ENCODE measurements at places on chromosomes 2 and 18. TPM values are rescaled to one million over a fixed set of nuclear protein-coding genes. Genes with fewer than 3 reads are reported as not detected.

DNA sequence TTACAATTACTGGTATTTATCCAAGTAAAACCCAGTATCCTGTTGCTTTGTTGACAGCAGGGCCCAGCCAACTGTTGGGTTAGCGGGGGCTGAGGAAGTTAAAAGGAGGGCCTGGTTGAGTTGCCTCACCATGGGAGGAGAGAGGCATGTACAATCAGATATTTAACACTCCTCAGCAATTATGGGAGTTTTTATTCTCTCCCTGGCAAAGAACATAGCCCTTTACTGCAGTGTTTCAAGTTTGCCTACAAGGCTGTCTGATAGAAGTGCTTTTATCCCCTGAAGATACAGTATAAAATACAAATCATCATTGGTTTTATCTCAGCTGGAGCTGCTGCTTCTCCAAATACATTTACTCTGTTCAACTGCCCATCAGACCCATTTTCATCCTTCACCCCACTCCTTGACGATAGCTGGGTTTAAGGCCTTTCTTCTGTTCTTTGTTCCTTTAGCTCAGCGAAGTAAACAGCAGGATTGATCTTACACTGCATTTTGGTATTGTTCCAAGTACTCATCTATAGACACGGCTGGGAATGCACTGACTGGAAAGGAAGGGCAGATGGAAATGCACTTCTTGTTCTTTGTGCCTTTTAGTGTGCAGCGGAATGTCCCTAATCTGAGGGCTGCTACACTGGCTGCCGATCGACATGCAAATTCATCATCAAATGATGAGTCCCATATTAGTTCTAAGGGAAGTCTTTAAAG is 402.5 kb upstream of the SPRED2 start:
- H3K4me1 ChIP-seq, result no peaks in the 10 kb centered on the region
- DNase-seq, result no peak
- no peak overlapping the region for H3K4me3 ChIP-seq
- H3K27me3 ChIP-seq, result no peaks in the 10 kb centered on the region

GEN1 gene
- total RNA-seq, result 19.8 TPM

GRCh38 chr2:66771359-66771976 is 336.5 kb downstream of the MEIS1 start:
- no peak overlapping the region for H3K27ac ChIP-seq
- H3K36me3 ChIP-seq, result no peaks in the 10 kb centered on the region
- H3K4me1 ChIP-seq, result no peaks in the 10 kb centered on the region
- no peak for DNase-seq
- no peaks in the 10 kb centered on the region for H3K27me3 ChIP-seq

DNA sequence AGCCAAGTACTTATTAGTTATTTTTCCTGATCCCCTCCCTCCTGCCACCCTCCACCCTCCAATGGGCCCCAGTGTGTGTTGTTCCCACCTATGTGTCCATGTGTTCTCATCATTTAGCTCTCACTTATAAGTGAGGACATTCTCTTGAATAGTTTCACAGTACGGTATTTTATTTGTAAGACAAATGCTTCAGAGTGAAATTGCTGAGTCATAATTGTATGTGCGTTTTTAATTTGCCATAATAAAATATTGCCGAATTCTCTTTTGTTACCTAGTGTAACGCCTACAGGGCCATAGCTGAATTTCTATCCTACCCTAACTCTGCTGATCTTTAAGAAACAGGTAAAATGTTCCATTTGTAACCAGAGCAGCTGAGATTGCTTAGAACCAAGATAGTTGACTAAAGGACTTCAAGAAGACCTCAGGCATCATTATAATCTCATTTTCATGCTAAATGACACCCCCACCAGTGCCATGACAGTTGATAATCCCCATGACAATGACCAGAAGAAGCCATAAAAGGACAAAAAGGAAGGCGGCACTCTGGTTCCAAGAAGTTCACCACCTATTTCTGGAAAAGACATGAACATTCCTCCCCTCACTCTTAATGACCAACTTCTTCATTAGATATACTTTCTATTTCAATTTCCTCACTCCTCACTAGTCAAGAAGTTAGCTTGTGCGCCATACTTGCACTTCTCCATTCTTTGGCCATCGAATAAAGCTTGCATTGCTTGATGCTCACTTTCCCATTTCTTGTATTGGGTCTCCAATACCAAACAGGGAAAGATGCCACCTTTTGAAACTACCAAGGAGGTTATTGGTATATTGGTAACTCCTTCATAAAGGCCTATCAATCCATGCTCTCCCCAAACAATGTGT is 18.4 kb downstream of the SCN9A start:
- H3K27me3 ChIP-seq, result peaks cover 32% of the 10 kb centered on the region
- DNase-seq, result no peak
- no peak overlapping the region for H3K27ac ChIP-seq
- no peaks in the 10 kb centered on the region for H3K36me3 ChIP-seq
- H3K4me3 ChIP-seq, result no peak overlapping the region
- peaks cover 9% of the 10 kb centered on the region for H3K4me1 ChIP-seq

EMILIN2 gene
- total RNA-seq, result not detected

GPBAR1 gene
- 0.16 TPM for total RNA-seq

- DNase-seq, result no peak
- no peaks in the 10 kb centered on the region for H3K4me1 ChIP-seq
- no peak overlapping the region for H3K27ac ChIP-seq
- no peaks in the 10 kb centered on the region for H3K36me3 ChIP-seq
- peaks cover 48% of the 10 kb centered on the region for H3K27me3 ChIP-seq
- no peak overlapping the region for H3K4me3 ChIP-seq
These were observed 235.3 kb downstream of the ANKRD36 start for GRCh38 chr2:97348265-97348664.

- no peaks in the 10 kb centered on the region for H3K36me3 ChIP-seq
- H3K4me3 ChIP-seq, result no peak overlapping the region
- no peaks in the 10 kb centered on the region for H3K4me1 ChIP-seq
- no peaks in the 10 kb centered on the region for H3K27me3 ChIP-seq
- peak; percentile 74 for DNase-seq
- H3K27ac ChIP-seq, result no peak overlapping the region
These were observed 218.4 kb upstream of the HS6ST1 start for GRCh38 chr2:128536925-128537620.

DNA sequence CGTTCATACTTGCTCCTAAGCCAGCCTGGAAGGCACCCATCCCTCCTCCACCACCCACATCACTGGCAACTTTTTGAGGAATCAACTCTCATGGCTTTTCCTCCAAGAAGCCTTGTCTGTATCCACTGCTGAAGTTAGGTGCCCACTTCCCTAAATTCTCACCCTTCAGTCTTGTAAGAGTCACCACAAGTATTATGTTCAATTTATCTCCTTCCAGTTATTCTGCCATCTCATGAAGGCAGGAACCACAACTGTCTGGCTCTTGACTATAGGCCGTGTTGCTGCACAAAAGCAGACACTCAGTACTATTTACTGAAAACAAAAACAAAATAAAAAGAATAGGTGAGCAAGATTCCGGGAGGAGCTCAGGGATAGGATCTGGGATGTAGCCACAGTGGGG is 234.8 kb downstream of the CYRIA start:
- H3K27me3 ChIP-seq, result no peaks in the 10 kb centered on the region
- no peaks in the 10 kb centered on the region for H3K4me1 ChIP-seq
- no peak for DNase-seq
- H3K4me3 ChIP-seq, result no peak overlapping the region
- no peaks in the 10 kb centered on the region for H3K36me3 ChIP-seq

DNA sequence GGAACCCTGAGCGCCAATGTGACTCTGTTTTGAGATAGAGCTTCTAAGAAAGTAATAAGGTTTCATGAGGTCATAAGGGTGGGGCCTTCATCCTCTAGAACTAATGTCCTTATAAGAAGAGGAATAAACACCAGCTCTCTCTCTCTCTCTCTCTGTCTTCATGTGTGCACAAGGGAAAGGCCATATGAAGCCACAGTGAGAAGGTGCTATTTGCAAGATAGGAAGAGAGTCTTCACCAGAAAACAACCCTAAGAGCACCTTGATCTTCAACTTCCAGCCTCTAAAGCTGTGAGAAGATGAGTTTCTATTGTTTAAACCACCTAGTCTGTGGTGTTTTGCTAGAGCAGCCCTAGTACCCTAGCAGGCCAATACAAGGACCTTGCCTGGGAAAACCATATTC is 55.8 kb downstream of the DOCK10 start:
- H3K4me3 ChIP-seq, result no peak overlapping the region
- H3K4me1 ChIP-seq, result no peaks in the 10 kb centered on the region
- H3K27me3 ChIP-seq, result no peaks in the 10 kb centered on the region
- H3K27ac ChIP-seq, result no peak overlapping the region
- DNase-seq, result no peak
- no peaks in the 10 kb centered on the region for H3K36me3 ChIP-seq

LRATD1 gene
- 4.7 TPM for total RNA-seq

GRCh38 chr2:160541745-160542144 is 48.1 kb upstream of the RBMS1 start:
- no peak overlapping the region for H3K27ac ChIP-seq
- H3K4me3 ChIP-seq, result no peak overlapping the region
- H3K27me3 ChIP-seq, result no peaks in the 10 kb centered on the region

- H3K4me1 ChIP-seq, result no peaks in the 10 kb centered on the region
- DNase-seq, result no peak
- H3K4me3 ChIP-seq, result no peak overlapping the region
- H3K27ac ChIP-seq, result no peak overlapping the region
These were observed 74.4 kb upstream of the ASB18 start for GRCh38 chr2:236338495-236339184.

CDH19 gene
- not detected for total RNA-seq

- H3K27ac ChIP-seq, result peak overlapping the region; percentile 29
- no peaks in the 10 kb centered on the region for H3K27me3 ChIP-seq
- no peak for DNase-seq
These were observed 199.2 kb downstream of the CAMKMT start for GRCh38 chr2:44560941-44561340.

DNA sequence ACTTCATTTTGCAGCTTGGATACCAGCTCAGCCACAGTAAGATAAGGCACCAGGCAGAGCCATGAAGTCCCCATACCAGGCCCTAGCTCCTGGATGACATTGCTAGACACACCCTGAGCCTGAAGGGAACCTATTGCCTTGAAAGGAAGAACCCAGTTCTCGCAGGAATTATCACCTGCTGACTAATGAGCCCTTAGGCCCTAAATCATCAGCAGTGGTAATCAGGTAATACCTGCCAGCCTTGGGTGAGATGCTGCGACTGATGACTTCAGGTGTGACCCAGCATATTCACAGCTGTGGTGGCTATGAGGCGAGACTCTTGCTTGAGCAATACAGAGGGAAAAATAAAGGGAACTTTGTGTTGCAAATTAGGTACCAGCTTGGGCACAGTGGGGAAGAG is 24.9 kb downstream of the CLK1 start:
- H3K27ac ChIP-seq, result no peak overlapping the region
- DNase-seq, result peak; percentile 26
- H3K27me3 ChIP-seq, result no peaks in the 10 kb centered on the region

GRCh38 chr2:33491441-33492084 is 15.1 kb downstream of the RASGRP3 start:
- no peaks in the 10 kb centered on the region for H3K27me3 ChIP-seq
- no peaks in the 10 kb centered on the region for H3K36me3 ChIP-seq
- H3K27ac ChIP-seq, result no peak overlapping the region
- DNase-seq, result no peak

GRCh38 chr2:69166812-69167468 is 154.0 kb downstream of the ANTXR1 start:
- H3K27me3 ChIP-seq, result no peaks in the 10 kb centered on the region
- peaks cover 22% of the 10 kb centered on the region for H3K4me1 ChIP-seq
- no peak for DNase-seq
- peaks cover 14% of the 10 kb centered on the region for H3K36me3 ChIP-seq

DNA sequence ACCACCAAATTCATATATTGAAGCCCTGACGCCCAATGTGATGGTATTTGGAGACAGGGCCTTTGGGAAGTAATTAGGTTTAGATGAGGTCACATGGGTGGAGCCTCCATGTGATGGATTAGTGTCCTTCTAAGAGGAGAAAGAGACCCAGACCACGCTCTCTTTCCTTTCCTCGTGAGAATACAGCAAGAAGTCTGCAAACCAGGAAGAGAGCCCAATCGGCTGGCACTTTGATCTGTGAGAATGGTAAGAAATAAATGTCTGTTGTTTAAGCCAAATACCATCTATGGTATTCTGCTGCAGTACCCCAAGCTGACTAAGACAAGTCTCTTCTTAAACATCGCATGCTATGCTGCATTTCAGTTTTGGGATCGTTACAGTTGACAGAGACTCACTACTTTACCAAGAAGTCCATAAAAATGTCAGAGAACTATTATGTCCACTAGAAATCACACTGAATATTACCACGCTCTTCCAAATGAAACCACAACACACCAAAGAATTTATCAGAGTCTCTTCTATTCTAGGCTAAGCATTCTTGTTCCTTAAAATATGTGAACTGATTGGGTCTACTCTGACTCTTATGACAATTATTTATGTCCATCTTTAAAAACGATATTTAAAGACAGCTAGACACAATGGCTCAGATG is 48.5 kb downstream of the LPIN2 start:
- no peak overlapping the region for H3K4me3 ChIP-seq
- H3K36me3 ChIP-seq, result no peaks in the 10 kb centered on the region
- H3K4me1 ChIP-seq, result no peaks in the 10 kb centered on the region
- no peaks in the 10 kb centered on the region for H3K27me3 ChIP-seq

- H3K27me3 ChIP-seq, result no peaks in the 10 kb centered on the region
- no peak for DNase-seq
- H3K4me1 ChIP-seq, result no peaks in the 10 kb centered on the region
These were observed 8.2 kb downstream of the SPTBN1 start for GRCh38 chr2:54464341-54464740.

GRCh38 chr2:28981620-28982376 is 700 bp downstream of the TOGARAM2 start:
- H3K4me3 ChIP-seq, result no peak overlapping the region
- DNase-seq, result no peak
- no peak overlapping the region for H3K27ac ChIP-seq
- no peaks in the 10 kb centered on the region for H3K27me3 ChIP-seq
- peaks cover 2% of the 10 kb centered on the region for H3K4me1 ChIP-seq

ZNF521 gene
- not detected for total RNA-seq

- H3K4me3 ChIP-seq, result no peak overlapping the region
- H3K27me3 ChIP-seq, result no peaks in the 10 kb centered on the region
- no peak for DNase-seq
- no peaks in the 10 kb centered on the region for H3K4me1 ChIP-seq
- no peak overlapping the region for H3K27ac ChIP-seq
These were observed 151.6 kb upstream of the ZNF236 start for GRCh38 chr18:76670564-76671288.

- peaks cover 44% of the 10 kb centered on the region for H3K4me1 ChIP-seq
- H3K27me3 ChIP-seq, result no peaks in the 10 kb centered on the region
- DNase-seq, result peak; percentile 68
- peak overlapping the region; percentile 87 for H3K27ac ChIP-seq
These were observed 179.0 kb downstream of the TRABD2A start for GRCh38 chr2:84701880-84702279.

SPHKAP gene
- total RNA-seq, result not detected

- H3K27ac ChIP-seq, result peak overlapping the region; percentile 77
- H3K36me3 ChIP-seq, result no peaks in the 10 kb centered on the region
- peaks cover 50% of the 10 kb centered on the region for H3K4me1 ChIP-seq
- H3K4me3 ChIP-seq, result no peak overlapping the region
These were observed 49.8 kb upstream of the LGALSL start for GRCh38 chr2:64404002-64404731.

ZEB2 gene
- total RNA-seq, result 39.9 TPM

- no peak overlapping the region for H3K4me3 ChIP-seq
- H3K4me1 ChIP-seq, result no peaks in the 10 kb centered on the region
- H3K27me3 ChIP-seq, result no peaks in the 10 kb centered on the region
- no peak overlapping the region for H3K27ac ChIP-seq
- no peaks in the 10 kb centered on the region for H3K36me3 ChIP-seq
These were observed 823.1 kb downstream of the EPHA4 start for GRCh38 chr2:220748875-220749479.

EEF1B2 gene
- 1,110 TPM for total RNA-seq

GRCh38 chr2:47631306-47631705 is 151.6 kb upstream of the MSH6 start:
- H3K36me3 ChIP-seq, result no peaks in the 10 kb centered on the region
- no peak overlapping the region for H3K4me3 ChIP-seq
- DNase-seq, result no peak
- H3K4me1 ChIP-seq, result peaks cover 19% of the 10 kb centered on the region
- H3K27me3 ChIP-seq, result peaks cover 3% of the 10 kb centered on the region

RIT2 gene
- not detected for total RNA-seq

SNTG2 gene
- not detected for total RNA-seq

CFAP65 gene
- total RNA-seq, result not detected
